ENCODE measurements at places on chromosomes 12 and 14.

DNA sequence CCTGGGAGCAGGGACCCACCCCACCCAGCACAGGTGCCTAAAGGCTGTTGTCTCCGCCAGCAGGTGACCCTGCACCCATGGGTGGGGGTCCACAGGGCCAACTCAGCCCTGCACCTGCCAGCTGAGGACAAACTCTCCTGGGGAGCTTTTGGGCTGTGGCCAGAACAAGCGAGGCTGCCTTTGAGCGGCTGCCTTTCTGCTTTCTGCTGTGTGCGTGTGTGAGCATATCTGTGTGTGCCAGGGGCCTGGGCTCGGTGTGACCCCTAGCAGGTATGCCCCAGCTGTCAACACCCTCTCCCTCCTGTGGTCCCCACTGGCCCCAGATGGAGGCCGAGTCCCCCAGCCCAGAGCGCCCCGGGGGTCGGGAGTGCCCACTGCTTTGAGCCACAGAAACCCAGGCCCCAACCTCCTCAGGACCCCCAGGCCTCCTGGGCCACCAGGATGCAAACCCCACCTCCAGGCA lies 25.9 kb upstream of the GPR132 start:
- no peak for DNase-seq

- no peak for DNase-seq
These were observed 96.9 kb downstream of the EML5 start for GRCh38 chr14:88695870-88696269.

DNA sequence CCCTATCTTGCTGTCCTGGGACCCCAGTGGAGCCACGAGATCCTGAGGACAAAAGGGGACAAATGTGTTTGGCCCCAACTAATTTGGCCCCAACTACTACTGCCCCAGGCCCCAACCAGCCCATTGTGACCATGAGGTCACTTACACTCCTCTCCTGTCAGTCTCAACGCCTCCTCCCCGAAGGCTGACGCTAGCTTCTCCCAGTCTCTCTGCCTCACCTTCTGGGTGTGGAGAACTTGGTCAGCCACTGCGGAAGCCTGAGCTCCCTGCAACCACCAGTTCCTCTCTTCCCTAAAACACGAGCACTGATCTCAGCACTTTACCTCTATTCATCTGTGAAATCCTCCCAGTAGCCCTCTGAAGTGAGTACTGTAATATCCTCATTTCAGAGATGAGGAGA lies 13.3 kb downstream of the FAM181A start:
- no peak for DNase-seq

- no peak for DNase-seq
These were observed 2.9 kb downstream of the NGB start for GRCh38 chr14:77267937-77268699.

- no peak for DNase-seq
These were observed 4.6 kb downstream of the IFI27 start for GRCh38 chr14:94115058-94115591.
